ENCODE measurements at places on chromosomes 1 and 21.

- no peak for DNase-seq
Measured at GRCh38 chr1:170659399-170660035, 4.4 kb upstream of the PRRX1 start.

DNA sequence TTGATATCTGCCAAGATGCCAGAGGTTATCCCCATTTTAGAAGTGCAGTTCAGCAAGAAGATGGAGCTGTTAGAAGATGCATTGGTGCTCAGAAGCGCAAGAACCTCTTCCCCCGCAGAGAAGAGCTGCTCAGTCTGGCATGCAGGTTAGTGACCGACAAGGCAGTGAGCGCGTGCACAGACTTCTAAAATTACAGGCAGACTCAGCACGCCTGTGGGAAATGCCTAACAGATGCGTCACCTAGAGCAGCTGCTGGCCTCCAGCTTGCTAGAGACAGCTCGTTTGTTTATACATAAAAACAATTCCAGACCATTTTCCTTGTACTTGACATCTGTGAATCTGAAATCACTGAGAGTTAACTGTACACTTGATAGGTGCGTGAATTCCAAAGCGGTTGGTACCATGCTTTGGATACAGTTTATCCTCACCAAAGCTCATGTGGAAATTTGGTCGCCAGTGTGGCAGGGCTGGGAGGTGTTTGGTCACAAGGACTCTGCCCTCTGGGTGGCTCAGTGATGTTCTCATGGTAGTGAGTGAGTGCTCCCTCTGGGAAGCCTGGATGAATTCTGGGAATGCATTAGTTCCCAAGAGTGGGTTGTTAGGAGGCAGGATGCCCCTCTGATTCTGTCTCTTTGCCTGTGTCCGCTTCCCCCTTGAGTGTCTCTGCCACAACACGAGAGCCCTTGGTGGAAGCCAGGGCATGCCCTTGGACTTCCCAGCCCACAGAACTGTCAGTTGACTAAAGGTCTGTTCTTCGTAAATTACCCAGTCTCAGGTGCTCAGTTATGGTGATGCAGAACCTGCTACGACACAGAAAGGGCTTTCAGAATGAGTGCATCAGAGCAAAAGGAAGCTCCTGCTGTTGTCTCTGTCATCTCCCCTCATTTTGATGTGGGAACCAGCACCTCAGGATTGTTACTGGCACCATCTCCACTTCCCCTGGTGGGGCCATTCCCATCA is 24.4 kb downstream of the SNAP47 start:
- DNase-seq: no peak

GRCh38 chr1:8911416-8912309 is 33.2 kb upstream of the ENO1 start:
- DNase-seq: no peak

GRCh38 chr1:193456811-193457280 is 270.4 kb upstream of the B3GALT2 start:
- no peak for DNase-seq

- no peak for DNase-seq
Measured at GRCh38 chr1:149925751-149926150, 1.9 kb downstream of the SF3B4 start.

GRCh38 chr21:44916965-44917364 is 3.7 kb downstream of the ITGB2 start:
- no peak for DNase-seq

DNA sequence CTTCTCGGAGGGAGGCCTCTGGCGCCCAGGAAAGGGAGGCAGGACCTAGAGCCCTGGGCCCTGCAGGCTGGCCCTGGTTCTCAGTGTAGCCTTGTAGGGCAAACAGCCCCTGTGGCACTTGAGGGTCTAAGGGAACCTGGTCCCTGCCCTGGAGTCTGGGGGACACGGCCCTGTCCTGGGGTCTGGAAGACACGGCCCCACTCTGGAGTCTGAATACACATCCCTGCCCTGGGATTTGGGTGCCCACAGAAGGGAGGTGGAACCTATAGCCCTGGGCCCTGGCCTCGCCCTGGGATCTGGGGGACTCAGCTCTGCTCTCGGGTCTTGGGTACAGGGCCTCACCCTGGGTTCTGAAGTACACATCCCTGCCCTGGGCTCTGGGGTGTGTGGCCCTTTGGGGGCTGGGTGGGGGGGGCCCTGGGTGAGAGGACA is 97.9 kb downstream of the OBSCN start:
- DNase-seq: no peak

GRCh38 chr1:235932090-235932510 is 65.4 kb upstream of the LYST start:
- DNase-seq: no peak

- no peak for DNase-seq
Measured at GRCh38 chr1:242764161-242764560, 239.7 kb upstream of the PLD5 start.

DNA sequence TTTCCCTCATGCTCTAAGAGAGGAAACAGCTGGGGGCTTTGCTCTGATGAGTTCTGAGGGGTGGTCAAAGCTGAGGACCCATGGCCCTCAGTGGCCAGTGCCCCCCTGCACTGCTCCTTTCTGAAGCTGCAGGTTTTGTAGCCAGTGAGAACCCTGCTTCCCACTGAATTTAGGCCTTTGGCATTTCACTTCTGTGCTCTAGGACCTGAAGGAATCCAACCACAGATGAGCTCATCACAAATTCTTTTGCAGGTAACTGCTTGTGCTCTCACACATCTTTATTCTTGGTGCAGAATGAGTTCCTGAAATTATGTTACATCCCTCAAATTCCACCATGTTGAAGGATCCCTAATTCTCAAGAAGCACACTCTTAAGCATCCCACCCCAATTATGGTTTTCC is 248.7 kb upstream of the IRF2BP2 start:
- no peak for DNase-seq

GRCh38 chr1:20682571-20683236 is 21.5 kb upstream of the DDOST start:
- no peak for DNase-seq

GRCh38 chr1:20658166-20658915 is 2.8 kb downstream of the DDOST start:
- DNase-seq: no peak

DNA sequence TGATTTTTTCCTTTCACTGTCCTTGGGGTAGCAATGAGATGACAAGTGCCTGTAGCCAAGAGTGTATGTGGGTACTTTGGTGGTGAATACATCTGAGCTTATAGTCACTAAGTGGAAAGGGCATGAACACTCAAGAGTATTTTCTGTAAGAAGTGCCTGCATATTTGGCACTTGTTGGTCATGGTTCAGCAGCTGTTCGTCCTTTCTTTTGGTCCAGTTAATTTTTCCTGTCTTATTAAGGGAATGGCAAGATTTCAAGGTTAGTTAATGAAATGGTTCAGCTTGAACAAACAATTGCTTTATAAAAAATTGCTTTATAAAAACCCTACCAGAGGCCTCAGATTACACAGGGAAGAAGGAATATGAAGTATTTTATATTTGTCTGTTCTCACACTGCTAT is 48.6 kb upstream of the GPR52 start:
- no peak for DNase-seq

DNA sequence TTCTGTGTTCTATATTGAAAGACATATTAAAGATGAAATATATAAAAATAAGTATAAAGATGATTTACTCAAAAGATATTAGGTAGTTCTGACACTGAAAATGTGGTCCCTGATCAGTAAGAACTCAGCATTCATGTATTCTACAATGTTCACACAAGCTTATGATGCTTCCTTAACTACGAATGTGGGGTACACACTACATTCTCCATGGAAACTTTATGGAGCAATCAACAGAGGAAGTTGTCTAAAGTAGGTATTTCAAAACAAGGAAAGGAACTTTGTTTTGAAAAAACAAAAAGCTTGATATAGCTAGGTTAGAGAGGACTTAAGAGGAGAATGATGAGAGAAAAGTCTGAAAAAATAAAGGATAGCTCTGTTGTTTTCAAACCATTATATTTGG is 119.7 kb upstream of the RGS18 start:
- no peak for DNase-seq

GRCh38 chr1:183368213-183369108 is 49.7 kb downstream of the NMNAT2 start:
- no peak for DNase-seq

DNA sequence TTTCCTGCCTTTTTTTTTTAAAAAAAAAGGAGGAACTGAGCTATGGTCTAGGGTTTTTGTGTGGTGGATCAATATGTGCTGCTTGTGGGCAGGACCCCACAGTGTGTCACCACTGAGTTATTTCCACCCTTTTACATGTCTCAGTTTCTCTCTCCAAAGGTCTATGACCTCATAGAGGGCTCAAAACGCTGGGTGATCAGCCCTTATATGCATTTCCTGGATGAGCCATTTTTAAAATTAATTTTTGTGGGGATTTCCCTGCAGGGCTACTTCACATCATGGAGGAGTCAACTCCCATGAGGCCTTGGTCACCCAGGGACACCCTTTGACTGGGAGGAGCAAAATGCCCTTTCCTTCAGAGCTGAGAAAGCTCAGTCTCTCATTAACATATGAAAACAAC is 20.7 kb upstream of the HAO2 start:
- DNase-seq: no peak

GRCh38 chr1:204736836-204737235 is 51.3 kb upstream of the LRRN2 start:
- no peak for DNase-seq

GRCh38 chr21:41630249-41630648 is 122.3 kb upstream of the TMPRSS2 start:
- DNase-seq: no peak

GRCh38 chr1:200923601-200924000 is 28.9 kb downstream of the INAVA start:
- DNase-seq: no peak

DNA sequence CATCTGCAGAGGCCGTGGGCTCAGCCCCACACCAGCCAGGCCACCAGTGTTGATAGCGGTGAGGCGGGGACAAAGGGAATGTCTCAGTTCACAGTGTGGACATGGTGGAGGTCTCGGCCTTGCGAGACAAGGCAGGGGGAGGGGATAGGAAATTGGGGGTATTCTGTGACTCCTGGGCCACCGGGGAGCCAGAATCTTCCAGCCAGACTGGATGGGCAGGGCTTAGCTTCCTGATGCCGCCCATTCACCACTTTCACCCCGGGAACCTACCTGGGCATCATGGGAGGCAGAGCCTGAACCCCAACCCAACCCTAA is 5.1 kb downstream of the LRRC3 start:
- no peak for DNase-seq

GRCh38 chr1:204925701-204926100 is 55.0 kb downstream of the NFASC start:
- no peak for DNase-seq

- no peak for DNase-seq
Measured at GRCh38 chr1:116006486-116006964, 30.2 kb downstream of the SLC22A15 start.

GRCh38 chr1:62784509-62785365 is 805 bp downstream of the ATG4C start:
- no peak for DNase-seq

DNA sequence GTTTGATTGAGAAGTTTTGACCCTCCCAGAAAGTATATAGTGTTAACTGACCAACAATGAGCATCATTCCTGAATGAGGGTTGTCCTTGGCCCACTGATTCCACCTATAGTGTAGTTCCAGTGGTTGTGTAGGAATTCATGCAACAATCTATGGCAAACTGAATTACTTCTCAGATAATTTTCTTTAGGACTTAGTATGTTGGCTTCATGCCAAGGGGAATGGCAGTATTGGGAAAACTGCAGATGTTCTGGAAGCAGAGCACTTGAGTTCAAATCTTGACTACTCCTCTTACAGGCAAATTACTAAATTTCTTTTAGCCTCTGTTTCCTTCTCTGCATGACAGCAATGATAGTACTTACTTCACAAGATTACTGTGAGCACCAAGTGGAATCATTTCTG is 65.8 kb downstream of the LRIG2 start:
- DNase-seq: no peak

DNA sequence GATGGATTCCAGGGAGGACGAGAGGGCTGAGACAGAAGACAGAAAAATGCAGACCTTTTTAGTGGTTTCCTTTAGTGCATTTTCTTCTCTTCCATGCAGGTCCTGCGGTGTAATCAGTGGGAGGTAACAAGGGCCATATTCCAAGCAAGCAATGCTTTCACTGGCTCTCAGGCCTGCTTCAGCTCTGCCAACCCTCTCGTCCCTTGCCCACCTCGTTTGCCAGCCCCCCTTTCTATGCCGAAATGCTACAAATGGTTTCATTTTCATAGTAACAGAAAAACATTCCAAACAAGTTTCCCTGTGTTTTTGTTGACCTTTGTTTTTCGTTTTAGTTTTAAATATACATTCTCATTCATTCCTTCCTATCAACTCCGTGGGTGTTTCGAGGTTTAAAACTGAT is 443.1 kb downstream of the TTLL7 start:
- no peak for DNase-seq

GRCh38 chr1:197277166-197277565 is 9.1 kb downstream of the CRB1 start:
- no peak for DNase-seq

DNA sequence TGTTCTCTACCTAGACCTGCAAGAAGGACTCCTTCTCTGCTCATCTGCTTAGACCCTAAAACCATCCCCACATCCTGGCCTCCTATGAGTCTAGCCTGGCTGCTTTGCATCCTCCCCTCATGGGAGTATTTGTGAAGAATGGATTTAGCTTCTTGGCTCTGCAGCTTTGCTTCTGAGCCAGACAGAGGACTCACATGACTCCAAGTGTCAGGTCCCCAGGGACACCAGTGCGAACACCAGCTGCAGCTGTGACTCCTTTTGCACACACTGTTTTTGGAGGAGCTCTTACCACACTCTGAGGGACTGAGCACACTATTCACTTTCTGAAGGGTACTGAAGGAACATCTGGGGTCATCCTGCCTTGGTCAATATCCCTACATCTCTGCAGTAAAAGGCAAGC is 131.8 kb upstream of the SGIP1 start:
- no peak for DNase-seq
